RWPE1 (cell line): ENCODE measurements at places on chromosomes 5 and 9.

- peak; percentile 87 for DNase-seq
These were observed 6.3 kb downstream of the SPTAN1 start for GRCh38 chr9:128558431-128559310.

DNA sequence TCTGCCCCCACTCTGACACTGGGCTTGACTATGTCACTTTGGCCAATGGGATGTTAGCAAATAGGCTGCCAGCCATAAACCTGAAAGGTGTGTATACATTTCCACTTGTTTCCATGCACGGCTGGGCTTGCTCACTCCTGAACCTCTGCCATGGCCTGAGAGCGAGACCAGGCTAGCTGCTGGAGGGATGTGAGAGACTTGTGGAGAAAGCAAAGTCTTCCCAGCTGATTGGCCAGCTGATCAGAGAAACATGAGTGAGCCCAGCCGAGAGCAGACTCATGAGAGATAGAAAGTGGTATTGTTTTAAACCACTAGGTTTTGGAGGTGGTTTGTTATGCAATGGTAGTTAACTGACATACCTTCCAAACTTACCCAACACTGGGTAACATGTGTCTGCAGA, 13.9 kb downstream of the FAM193B start:
- peak; percentile 28 for DNase-seq

DNA sequence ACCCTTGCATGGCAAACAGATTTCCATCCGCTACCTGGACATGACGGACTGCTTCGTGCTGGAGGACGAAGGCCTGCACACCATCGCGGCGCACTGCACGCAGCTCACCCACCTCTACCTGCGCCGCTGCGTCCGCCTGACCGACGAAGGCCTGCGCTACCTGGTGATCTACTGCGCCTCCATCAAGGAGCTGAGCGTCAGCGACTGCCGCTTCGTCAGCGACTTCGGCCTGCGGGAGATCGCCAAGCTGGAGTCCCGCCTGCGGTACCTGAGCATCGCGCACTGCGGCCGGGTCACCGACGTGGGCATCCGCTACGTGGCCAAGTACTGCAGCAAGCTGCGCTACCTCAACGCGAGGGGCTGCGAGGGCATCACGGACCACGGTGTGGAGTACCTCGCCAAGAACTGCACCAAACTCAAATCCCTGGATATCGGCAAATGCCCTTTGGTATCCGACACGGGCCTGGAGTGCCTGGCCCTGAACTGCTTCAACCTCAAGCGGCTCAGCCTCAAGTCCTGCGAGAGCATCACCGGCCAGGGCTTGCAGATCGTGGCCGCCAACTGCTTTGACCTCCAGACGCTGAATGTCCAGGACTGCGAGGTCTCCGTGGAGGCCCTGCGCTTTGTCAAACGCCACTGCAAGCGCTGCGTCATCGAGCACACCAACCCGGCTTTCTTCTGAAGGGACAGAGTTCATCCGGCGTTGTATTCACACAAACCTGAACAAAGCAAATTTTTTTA, 242.9 kb downstream of the MARCHF11 start:
- no peak for DNase-seq

GRCh38 chr9:137075275-137075775, 2.0 kb upstream of the UAP1L1 start:
- no peak for DNase-seq

DNA sequence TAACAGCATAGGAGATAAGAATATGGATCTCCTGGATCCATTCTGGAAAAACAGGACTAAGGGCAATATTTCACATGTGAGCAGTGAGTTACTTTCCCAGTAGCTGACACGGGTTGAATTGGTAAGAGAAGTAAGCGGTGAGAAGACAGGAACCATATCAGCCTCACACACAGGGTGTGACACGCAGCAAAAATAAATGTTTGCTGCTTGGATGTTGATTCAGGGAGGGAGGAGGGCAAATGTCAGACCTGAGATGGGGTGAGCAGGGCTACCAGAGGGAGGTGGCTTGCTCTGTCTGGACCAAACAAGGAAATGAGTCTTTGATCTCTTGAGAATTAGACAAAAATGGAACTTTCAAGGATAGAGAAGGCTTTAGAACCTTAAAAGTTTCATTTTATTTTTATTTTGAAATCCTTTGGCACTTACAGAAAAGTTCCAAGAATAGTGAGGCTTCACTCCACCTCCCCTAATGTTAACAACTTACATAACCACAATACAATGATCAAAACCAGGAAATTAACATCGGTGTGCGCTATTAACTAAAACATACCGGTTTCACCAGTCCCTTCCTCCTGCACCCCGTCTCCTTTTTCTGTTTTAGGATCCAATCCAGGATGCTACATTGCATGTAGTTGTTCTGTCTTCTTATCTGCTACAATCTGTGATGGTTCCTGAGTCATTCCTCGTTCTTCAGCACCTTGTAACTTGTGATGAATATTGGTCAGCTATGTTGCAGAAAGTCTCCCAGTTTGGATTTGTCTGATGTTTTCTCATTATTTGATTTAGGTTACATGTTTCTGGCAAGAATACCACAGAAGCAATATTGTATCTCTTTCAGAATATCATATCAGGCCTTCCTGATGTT, 20.5 kb upstream of the ARHGEF28 start:
- DNase-seq: no peak

DNA sequence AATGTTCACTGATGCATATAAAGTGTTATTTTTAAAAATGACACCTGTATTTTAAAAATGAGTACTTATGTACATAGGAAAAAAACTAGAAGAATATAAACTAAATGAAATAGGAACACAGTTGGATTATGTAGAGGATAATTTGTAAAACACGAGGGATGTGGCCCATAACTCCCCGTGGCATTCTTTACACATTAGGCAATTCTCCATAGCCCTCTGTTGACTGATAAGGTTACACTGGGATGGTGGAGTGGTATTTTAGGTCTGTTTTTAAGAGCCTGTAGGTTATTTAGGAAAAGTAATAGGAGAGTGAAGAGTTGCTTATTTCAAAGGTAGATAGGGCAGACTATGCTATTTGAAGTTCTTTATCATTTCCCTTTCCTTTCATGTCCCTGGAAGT, 1.8 kb downstream of the CAVIN4 start:
- no peak for DNase-seq

GRCh38 chr5:179339081-179339480, 6.2 kb downstream of the ADAMTS2 start:
- DNase-seq: no peak

GRCh38 chr5:157387683-157388093, 72.3 kb upstream of the NIPAL4 start:
- peak; percentile 68 for DNase-seq

- DNase-seq: no peak
These were observed 12.2 kb downstream of the HSPA4 start for GRCh38 chr5:133063965-133064364.

GRCh38 chr5:92003806-92004205, 620.7 kb upstream of the ARRDC3 start:
- DNase-seq: no peak
